Stimulated activated CD4-positive, alpha-beta T cell treated with anti-CD3 and anti-CD28 coated beads, Interleukin-4, amount 100 ng/mL, for 48 hours (primary cell): ENCODE measurements at places on chromosomes 7 and 10.

DNA sequence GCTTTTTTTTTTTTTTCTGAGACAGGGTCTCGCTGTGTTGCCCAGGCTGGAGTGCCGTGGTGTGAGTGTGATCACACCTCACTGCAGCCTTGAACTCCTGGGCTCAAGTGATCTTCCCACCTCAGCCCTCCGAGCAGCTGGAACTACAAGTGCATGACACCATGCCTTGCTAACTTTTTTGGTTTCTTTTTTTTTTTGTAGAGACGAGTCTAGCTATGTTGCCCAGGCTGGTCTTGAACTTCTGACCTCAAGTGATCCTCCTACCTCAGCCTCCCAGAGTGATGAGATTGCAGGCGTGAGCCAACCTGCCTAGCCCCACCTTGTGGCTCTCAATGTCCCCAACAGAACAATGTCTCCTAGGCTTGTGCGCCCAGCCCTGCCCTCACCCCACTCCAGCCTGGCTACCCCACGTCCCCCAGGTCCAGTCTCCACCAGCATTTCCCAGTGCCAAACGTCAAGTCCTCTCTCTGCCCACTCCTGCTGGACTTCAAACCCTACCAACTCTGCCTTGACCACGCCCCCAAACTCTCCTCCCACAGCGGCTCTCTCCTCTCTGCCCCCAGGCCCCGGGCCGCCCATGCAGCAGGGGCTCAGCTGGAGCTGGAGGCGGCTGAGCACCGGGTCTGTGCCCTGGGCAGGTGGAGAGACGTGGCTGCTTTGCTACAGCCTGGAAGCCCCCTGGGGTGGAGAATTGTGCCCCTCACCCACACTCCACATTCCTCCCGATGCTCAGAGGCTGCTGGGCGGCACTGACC is 18.9 kb downstream of the BHLHA15 start:
- DNase-seq: no peak

GRCh38 chr7:158633055-158633956 is 45.7 kb upstream of the PTPRN2 start:
- DNase-seq: no peak

DNA sequence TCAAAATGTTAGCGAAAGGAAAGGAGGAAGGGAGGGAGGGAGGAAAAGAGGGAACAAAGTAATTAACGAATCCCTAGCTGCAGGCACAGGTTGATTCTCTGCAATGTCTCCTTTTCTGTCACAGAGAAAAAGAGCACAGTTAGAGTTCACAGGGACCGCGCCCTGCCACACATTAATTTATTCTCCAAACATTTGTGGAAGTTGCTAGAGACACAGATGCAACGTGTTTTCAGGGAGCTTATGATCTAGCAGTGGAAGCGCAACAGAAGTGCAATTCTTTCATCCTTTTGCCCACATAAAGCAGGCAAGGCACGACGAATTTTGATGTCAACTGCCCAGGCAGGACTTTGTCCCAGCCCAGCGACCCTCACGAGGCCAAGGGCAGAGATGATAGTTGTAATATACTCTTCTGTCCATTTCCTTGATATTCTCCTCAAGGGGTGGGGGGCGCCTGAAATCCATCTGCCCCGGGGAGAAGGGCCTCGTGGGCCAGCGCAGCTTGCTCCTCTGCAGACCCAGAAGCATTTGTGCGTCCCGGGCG is 101.7 kb upstream of the ZNF438 start:
- no peak for DNase-seq

- no peak for DNase-seq
Observed at GRCh38 chr7:97851683-97852082, 20.5 kb downstream of the ASNS start.

DNA sequence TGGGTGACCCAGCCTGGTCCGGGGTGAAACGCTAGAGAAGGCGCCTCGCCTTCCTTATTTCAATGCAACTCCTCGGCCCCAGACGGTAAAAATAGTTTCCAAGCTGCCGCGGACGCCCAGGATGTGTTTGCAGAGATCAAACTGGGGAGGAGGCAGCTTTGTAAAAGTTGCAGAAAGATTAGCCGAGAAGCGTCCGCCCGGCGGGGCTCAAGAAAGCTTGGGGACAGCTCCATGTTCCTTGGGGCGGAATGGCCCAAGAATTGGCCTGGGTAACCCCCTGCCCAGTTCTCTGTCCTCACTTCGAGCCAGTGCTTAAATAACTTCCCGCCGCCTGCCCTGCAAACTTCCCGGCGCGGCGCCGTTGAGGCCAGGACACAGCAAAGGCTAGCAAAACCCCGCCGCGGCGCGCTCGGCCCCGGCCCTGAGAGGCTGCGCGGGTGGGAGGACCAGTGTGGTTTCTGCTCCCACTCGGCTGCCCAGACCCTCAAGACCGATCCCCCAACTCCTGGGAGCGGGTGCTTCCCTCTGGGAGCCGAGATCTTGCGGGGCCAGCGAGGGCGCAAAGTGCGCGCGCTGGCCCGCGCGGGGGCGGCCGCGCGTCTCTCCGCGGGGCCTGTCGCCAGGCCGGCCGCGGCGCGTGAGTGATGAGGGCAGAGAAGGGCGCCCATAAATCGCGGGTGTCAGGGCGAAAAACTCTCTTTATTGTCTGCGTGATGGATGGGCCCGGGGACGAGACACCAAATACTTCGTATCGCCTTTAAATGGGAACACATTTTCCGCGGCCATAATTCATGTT is 6.3 kb upstream of the ZNF503 start:
- DNase-seq: no peak

DNA sequence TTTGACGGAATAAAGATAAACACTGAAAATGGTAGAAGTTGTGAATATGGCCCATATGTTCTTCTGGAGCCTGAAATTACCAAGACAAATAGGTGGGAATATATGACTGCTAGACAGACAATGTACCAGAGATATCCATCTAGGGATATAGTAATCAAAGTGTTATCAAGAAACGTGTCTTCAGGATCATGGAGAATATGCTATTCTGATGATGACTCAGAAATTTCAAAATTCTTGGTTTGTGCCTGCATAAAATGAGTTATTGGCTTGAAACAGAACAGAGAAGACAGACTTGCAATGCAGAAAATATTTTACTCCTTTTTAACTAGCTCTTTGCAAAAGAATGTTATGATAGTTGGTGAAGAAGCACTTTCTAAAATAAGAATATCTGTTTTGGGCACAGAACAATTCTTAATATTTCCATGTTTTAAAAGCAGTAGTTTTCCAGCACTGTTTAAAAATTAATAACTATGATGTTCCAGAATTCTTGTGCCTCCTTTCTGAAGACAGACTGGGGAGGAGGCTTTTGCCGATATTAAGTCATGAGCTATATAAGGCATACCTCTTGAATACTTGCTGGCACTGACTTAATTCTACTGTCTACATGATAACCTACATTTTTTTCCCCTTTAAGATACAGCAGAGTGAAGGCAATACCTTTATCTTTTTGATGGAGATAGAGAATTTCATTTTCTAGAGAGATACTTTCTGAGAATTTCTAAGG is 34.4 kb upstream of the CABCOCO1 start:
- DNase-seq: no peak

GRCh38 chr7:19305698-19306097 is 160.5 kb upstream of the FERD3L start:
- DNase-seq: no peak

GRCh38 chr7:105141068-105141467 is 127.1 kb downstream of the KMT2E start:
- no peak for DNase-seq

- no peak for DNase-seq
Observed at GRCh38 chr7:20698469-20698868, 83.0 kb downstream of the ABCB5 start.

DNA sequence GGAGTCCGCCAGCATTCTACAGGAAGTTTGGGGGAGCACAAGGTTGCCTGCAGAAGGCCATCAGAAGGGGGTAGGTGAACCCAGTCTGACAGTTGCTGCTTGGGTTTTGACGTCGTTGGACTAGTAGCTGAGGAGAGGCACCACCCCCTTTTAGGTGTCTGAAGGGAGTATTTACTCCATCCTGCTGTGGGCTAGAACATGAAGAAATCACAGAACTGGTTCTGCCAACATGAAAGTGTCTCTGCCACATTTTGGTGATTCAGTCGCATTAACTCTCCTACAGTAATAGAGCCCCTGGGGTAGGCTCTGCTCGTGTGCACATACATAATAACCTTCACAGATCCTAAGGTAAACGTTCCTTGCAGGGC is 834 bp upstream of the TRIL start:
- no peak for DNase-seq

DNA sequence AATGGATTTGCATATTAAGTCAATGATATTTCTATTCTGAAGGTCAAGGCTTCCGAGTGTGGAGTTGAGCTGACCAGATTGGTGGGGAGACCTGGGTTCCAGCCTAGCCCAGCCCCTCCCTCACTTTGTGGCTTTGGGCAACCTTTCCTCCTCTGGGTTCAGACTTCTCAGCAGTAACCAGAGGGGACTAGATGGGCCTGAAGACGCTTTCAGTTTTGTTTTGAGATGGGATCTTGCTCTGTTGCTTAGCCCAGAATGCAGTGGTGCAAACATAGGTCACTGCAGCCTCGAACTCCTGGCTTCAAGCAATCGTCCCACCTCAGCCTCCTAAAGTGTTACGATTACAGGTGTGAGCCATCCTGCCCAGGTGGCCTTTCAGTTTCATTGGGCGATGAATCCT is 68.1 kb upstream of the LEP start:
- DNase-seq: no peak

- no peak for DNase-seq
Observed at GRCh38 chr7:17448479-17449423, 150.3 kb downstream of the AHR start.

DNA sequence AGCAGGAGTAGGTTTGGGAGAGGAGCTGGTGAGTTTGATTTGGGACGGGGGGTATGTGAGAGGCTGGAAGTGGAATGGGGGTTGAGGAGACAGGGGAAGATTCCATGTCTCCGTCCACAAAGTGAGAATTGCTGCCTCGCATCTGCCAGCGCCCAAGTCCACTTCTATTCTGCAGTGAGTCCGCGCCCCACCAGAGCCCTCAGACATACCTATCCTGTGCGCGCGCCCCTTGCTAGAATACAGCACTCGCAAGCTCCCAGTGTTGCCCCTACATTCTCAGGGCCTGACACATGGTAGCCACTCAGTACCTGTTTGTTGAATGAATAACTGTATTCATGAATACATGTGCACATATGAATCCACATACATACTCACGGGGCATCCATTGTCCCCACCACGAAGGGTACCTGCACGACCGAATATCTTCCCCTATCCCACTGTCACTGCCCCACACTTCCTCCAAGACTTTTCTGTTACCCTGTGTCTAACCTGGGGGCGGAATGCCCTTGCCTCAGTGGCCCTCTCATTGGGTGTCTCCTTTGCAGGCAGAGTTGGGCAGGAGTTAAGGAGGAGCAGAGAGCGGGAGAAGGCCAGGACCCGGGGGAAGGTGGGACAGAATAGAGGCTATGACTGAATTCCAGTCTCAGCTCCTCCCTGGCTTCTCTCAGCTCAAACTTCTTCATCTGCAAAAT is 19.9 kb downstream of the POLL start:
- DNase-seq: no peak

DNA sequence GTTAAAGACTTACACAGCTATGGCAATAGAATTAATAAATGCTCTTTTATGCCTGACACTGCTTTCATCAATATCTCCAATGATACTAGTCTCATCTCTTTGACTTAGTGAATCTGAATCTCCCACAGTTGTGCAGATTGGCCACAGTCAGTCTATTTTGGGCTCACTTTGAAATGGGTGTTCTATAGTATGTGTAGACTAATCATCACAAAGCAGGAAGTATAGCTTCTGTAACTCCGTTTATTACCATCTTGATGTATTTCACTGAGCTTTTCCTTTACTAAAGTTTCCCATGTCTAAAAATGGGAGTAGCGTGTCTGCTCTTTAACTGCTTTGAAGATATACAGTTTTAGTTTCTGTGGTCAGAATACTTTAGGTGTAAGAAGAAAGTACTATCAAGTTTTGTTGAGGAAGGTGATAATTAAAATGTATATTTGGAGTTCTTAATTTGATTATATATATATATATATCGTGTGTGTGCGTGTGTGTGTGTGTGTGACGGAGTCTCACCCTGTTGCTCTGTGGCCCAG is 70.1 kb downstream of the ST7 start:
- DNase-seq: no peak

- DNase-seq: no peak
Observed at GRCh38 chr10:2980791-2981360, 86.5 kb upstream of the PFKP start.

DNA sequence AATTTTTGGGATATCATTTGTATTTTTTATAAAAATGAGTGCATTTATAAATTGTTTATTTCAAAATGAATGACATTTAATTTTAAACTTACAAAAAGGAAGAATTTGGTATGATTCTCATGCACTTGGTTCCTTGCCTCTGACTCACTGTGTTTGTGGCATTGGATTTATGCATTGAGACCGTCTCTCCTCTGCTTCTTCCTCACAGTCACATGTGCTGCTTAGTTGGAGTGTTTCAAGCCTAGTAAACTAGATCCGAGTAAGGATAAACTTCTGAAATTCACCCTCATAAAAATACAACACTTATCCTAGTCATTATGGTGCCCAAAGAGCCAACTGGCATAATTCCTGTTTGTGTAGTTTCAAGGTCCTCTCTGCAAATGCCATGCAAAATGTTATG is 19.1 kb upstream of the FZD8 start:
- no peak for DNase-seq

DNA sequence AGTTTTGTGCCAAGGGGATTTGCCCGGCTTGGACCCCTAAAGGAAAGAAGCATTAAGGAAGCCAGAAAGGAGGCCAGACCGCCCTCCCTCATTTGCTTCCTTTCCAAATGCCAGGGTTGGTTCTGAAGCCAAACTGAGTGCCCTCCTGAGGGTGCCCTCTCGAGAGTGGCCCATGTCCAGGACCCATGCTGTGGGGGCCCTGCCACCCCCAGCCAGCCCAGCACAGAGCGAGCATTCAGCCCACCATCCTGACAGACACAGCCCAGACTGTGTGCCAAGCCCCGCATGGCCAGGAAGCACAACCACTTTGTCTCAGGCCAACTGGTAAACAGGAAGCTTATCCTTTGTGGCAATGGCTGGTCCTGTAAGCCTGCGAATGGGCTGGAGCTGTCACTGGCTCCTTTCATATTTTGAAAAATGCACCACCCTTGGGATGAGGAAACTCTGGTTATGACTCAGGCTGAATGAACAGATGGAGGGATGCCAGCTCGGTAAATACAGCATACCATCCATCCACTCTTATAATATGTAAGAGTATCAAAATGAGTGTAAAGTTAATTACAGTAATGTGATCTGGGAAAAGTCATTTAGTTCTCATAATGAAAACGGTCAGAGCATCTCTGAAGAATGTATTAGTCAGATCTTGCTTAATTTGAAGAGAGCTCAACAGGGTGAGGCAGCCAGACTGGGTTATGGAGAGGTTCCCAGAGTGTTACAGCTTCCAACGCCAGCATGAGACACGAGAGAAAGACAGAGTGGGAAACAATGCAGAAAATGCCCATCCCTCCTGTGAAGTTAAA is 65.0 kb downstream of the STK17A start:
- peak; percentile 53 for DNase-seq

GRCh38 chr10:88883448-88883809 is 3.4 kb downstream of the STAMBPL1 start:
- no peak for DNase-seq
